ENCODE measurements at places on chromosomes 2 and 18. TPM values are rescaled to one million over a fixed set of nuclear protein-coding genes. Genes with fewer than 3 reads are reported as not detected.
A peak's percentile ranks its signal among the peaks of the same experiment; 100 is the strongest.

TNFRSF11A gene
- total RNA-seq: 5.6 TPM

DNA sequence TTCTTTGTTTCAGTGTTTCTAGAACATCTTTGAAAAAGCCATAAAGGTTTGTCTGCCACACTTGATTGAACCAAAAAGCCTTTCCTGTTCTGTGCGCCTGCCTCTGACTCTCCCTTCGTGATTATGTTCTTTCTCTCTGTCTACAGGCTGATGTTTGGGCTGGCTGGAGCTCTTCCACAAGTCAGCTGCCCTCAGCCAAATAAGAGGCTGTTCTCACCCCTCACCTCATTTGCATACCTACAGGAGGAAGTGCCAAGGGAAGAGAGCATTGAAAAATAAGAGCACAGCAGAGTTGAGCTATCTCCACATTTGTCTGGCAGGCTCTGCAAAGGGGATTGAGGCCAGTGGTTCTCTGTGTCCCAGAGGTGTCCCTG, 15.8 kb downstream of the INPP5D start:
- DNase-seq: no peak
- H3K27me3 ChIP-seq: no peaks in the 10 kb centered on the region
- peak overlapping the region; percentile 46 for H3K27ac ChIP-seq
- no peaks in the 10 kb centered on the region for H3K36me3 ChIP-seq

GPR39 gene
- 0.76 TPM for total RNA-seq

DNA sequence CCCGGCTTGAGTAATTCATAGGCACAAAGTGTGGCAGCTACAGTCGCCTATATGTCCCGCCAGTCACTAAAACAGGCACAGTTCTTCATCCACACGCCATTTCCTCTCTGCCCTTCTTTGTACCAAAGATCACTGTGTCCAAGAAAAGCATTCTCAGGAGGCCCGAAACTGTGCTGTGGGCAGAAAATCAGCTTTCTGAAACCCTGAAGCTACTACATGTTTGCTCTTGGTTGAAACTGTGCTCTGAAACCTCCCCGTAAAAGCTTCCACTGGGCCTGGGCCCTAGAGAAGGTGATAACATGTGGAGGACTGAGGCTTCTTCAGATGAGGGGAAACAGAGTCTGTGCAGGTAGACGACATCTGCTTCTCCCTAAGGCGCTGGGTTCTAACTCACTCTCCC, 75.6 kb upstream of the ID2 start:
- no peaks in the 10 kb centered on the region for H3K27me3 ChIP-seq
- no peak overlapping the region for H3K4me3 ChIP-seq
- H3K27ac ChIP-seq: no peak overlapping the region
- DNase-seq: no peak
- peaks cover 5% of the 10 kb centered on the region for H3K4me1 ChIP-seq
